Activated CD8-positive, alpha-beta memory T cell treated with anti-CD3 and anti-CD28 coated beads, Interleukin-2, amount 50 U/mL, for 4 hours (primary cell): ENCODE measurements at places on chromosomes 1 and 21.

- DNase-seq: no peak
Measured at GRCh38 chr1:24914226-24915069, 15.6 kb downstream of the RUNX3 start.

DNA sequence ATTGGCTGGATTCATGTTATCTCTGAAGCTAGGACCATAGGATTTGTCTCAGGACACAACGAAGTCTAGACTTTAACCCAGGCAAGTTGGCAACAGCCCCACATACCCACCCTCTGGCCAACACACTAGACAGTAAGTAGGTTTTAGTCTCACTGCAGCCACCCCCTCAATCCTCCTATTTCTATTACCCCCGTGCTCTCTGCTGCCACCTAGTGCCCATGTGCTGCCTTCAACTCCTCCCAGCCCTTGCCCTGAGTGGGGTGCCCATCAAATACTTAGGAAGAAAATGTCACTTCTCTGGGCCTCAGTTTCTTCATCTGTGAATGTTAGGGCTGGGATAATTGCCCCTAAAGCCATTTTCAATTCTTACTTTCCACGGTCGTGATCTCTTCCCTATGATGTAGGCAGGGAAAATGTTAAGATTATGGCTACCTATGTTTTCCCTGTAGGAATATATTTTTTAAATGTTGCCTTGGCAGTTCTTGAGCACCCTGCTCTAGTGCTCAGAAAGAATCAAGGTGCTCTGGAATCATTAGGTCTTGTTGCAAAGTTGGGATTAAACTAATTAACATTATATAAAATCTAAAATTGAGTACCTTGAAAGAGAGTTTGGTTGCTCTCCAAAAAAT, 213.0 kb downstream of the LMX1A start:
- DNase-seq: peak; percentile 15

DNA sequence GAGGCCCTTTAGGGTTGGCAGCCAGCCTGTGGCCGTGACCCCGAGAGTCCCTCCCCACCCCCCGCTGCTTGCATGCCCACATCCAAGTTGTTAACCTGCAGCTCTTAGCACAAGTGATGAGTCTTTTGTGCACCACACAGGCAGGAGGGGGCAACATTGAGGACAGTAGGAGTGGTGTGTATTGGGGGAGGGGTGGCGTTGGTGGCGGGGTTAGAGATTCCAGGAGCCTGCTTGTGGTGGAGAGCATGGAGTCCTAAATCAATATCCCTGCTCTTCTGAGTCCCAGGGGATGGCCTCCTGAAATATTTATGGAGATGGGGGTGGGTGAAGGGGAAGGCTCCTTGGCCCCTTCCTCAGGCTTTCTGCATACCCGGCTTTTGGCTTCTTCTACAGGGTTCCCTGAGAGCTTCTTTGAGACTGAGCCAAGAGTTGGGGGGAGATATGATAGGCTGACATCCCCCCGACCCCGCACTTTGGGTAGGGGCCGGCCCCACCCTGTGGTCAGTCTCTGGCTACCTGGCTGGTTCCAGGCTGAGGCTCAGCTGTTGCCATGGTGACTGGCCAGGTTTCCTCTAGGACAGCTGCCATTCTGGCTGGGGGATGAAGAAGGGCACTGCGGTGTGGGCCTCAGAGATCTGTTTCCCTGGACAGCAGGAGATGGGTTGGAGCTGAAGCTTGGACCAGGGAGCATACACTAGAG, 5.0 kb downstream of the CHRNB2 start:
- DNase-seq: no peak

GRCh38 chr1:212221801-212222200, 63.4 kb upstream of the PPP2R5A start:
- DNase-seq: no peak

DNA sequence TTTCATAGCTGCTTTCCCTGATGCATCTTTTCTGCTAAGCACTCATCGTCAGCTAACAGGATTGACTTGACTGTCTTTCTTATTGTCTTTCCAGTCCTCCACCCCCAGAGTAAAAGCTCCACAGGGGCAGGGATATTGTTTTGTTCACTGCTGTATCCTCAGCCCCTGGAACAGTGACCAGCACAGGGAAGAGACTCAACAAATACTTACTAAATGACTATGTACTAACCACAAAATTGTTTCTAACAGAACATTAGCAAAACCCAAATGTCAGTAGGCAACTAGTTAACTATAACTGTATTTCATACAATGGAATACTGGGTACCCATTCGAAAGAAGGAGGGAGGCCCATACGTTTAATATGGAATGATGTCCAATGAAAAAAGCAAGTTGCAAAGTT, 53.0 kb downstream of the BCAR3 start:
- no peak for DNase-seq

DNA sequence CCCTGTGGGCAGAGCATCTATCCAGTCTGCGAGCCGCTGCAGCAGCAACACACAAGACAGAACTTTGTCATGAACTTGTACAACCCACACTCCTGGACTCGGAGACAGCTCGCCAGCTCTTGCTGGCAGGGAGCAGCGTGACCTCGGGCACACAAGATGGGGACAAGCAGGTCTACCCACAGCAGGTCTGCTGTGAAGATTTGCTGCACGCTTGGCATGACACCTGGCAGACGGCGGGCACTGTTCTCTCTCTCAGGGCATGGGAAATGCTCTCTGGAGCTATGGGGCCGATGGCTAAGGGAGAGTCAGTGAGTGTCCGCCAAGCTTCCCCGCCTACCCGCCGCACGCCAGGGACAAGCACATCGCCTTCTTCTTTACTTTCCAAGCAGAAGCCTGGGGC, 90.0 kb downstream of the STUM start:
- peak; percentile 8 for DNase-seq

GRCh38 chr21:42471716-42472330, 24.2 kb downstream of the RSPH1 start:
- DNase-seq: no peak

DNA sequence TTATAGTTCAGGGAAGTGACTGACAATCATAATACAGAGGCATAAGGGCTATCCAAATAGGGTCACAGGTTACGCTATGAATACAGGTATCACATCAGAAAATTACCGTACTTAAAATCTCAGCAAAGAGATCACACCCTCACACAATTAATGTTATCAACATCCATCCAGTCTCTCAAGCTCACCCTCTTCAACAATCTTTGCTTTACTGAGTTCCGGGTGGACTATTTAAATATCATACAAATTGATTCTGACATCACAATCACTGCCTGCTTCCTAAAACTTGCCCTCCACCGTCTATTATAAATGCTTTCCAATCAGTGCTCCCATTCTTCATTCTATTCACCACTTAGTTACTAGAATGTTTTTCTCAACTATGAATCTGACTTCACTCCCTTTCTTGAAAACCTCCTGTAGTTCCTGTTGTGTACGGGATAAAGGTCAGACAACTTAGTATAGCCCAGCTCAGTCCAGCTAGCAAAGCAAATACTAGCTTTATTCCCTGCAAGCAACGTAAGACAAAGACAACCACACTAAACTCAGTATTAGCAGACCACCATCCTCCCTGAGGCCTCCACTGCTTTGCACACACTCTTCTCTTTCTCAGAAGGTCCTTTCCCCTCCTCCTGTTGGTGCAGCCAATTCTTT, 398.7 kb downstream of the SMYD3 start:
- DNase-seq: no peak

DNA sequence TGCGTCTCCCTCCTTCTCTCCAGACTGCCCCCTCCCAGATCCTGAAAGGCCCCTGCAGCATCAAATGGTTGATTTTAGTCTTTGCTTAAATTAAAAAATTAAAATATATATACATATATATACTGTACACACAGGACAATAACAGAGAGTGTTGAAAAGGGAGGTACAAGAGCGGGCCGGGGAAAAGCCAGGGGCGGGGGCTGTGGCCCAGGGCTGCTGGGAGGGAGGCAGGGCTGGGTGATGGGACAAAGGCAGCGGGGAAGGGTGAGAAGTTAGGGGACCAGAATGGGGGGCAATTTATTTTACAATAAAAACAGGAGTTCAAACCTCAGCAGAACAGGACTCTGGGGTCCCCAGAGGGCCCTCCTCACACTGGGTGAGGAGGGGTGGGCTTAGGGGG, 10.5 kb downstream of the ARL8A start:
- DNase-seq: no peak

DNA sequence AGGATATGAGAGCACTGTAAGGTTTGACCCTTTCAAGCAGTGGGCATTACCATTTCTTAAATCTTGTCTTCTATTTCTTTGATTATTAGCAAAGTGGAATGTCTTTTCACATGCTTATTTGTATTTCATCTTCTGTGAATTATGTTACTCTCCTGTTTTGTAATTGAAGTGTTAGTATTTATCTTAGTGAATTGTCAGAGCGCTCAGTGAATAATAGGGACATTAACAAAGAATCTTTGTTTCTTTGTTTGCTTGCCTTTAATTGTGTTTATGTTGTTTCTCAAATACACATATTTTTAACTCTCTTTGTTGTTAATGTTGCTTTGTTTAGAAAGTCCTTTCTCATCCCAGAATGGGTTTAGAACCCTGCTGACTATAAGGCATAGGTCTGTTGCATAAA, 259.3 kb downstream of the RRAGC start:
- DNase-seq: no peak
